ENCODE measurements at places on chromosomes 3 and 15.

DNA sequence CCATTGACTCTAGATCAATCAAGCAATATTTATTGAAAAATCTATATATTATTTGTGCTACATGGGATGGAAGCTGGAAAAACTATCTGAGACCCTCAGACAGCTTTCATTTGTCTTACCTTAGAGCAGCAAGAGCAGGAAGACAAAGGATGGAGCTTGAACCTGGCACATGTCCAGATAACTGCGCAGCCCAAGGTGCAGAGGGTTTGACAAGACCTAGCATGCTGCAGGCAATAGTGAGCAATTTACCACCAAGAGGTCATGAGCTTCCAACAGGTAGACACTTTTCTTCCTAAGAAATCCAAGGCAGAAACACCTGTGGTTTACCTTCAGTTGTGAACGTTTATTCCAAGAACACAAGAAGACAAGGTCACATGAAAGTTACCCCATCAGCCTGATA lies 214.7 kb upstream of the NECTIN3 start:
- DNase-seq, result no peak

DNA sequence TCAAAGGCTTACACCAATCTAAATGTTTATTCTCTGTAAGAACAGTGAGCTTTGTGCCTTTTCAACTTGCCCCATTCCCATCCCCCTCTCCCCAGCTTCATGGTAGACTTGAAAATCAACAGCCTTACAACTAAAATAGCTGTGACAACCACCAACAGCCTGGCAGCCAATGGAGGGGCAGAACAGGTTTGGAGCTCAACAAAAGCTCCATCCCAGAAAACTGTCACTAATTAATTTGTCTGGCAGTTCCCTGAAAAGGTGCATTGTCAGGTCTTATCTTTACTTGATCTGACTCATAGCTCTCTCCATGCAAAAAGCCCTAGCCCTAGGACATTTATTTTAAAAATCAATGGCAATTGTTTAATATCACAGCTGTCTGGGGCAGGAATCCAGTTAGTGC lies 22.6 kb downstream of the MTHFS start:
- DNase-seq, result no peak

DNA sequence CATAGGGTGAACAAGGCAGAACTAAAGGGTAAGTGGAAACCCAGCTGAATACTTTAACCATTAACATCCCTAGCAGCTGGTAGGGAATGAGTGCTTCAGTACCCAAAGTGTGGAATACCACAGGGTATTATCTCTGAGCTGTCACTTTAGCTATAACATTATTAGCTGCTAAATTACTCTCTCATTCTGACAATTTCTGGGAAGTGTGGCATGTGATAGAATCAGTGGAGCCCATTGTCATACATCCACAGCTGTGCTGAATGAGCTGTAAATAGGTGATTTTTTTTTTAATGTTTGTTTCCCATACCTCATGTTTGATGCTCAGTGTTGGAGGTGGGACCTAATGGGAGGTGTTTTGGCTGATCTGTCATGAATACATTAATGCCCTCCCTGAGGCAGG lies 894.3 kb downstream of the DIPK2A start:
- DNase-seq, result no peak

DNA sequence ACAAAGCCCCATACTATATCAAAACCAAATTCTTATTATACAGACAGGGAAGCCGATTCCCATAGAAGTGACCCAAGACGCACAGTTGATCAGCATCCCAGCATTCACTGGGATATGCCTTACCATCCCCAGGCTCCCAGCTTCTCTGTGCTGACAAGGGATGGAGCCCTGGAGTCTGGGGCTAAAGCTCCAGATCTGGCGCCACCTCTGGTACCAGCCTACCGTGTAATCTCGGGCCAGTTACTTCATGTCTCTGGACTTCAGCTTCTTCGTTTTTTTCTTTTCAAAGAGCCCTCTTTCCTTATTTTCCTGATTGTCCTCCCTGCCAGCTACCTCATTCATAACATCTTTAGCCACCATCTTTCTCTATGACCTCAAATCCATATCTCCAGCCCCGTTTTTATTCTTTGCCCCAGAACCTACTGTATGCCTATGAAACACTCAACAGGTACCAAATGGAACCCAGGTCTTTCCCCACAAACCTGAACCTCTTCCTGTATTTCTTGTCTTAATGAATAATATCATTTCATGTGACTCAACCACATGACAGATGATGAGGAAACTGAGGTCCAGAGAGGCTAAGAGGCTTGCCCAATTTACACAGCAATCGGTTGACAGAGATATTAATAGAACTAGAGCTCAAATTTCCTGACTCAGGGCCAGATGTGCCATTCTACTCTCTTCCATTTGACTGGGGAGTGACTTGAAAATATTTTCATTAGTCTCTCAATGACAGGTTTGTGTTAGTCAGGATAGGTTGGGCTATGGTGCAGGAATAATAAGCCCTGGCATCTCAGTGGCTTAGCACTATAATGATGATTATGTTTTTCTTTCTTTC lies 85.4 kb upstream of the TLE3 start:
- DNase-seq, result no peak

DNA sequence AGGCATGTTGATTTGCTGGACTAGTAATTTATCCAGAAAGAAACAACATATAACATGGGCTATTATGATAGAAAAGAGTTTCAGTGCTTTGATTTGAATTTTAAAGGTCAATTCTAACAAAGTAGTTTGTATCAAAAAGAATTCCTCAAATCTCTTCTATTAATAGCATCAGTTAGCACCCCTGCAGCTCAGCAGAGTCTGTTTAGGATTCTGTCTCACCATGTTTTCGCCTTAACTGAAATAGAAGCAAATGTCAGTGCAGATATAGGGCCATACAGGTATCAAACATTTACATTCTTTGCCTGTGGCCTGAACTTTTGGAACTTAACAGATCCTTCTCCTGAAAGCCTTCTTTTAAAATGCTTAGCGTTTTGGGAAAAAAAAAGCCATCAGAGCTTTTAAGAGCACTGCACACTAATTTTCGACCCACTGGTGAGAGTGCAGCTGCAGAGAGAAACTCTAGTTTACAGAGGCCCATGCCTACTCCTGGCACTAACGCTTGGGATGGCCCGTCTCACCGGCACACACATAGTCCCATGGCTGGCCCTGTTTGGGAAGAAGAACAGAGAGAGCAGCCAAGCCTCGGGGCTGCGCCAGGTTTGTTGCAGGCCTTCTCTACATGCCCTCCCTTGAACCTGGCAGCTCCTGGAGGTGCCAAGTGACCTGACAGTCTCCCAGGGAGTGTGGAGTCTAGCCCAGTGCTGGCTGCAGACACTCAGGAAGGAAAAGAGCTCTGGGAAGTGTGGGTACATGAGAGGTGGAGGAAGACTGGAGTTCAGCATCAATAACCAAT lies 9.9 kb upstream of the PAQR9 start:
- no peak for DNase-seq

- DNase-seq, result no peak
Measured at GRCh38 chr3:143171141-143171980, 51.8 kb downstream of the CHST2 start.

DNA sequence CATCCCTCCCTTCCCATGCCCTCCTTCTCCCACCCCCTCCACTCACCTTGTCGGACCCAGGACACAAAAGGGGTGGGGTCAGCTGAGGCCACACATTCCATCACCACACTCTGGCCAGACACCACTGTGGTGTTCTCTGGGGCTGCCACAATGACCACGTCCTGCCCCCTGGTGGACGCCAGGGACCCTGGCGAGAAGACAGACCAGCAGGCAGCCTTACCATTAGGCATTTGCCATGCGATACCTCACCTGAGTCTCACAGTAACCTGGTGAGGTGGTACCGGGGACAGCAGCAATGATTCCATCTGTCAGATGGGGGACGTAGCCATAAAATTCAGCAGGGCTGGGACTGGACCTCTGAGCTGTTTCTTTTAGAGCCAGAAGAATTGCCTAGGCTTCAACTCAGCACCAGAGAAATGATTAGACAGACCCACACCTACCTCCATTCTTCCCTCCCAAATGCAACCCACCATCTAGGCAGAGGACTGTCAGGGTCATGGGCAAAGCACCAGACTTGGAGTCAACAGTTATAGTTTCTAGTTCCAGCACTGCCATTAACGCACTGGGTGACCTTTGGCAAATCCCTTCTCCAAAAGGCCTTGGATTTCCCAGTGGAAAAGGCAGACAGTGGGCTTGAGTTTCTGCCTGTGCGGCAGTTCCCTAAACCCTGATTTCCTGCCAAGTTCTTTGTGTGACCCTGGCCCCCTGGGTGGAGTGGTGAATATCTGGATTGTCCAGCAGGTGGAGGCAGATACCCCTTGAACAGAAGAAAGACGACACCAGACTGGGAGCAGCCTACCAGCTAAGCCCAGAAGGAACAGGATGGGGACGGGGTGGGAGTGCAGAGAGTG lies 21.8 kb downstream of the IGDCC4 start:
- DNase-seq, result peak; percentile 69

GRCh38 chr3:118057086-118057485 lies 977.6 kb downstream of the IGSF11 start:
- DNase-seq, result no peak

DNA sequence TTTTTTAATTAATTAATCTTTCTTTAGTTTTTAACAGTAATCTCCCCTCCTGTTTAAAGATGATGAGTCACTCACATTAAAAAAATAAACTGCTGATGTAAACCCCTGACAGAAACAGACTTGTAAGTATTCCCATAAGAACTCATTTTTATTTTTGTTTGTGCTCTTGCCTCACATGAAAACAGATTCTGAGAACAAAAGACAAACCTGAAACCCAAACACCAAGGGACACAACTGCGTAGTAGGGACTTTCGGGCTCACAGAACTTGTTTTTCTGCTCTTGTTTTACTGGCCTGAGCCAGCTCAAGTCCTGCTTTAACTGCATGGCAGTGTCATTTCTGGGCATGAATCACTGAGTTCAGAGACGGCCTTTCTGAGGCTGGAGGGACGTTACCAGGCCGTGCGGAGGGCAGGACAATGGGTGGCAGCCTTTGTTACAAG lies 600.8 kb downstream of the FOXP1 start:
- DNase-seq, result no peak

DNA sequence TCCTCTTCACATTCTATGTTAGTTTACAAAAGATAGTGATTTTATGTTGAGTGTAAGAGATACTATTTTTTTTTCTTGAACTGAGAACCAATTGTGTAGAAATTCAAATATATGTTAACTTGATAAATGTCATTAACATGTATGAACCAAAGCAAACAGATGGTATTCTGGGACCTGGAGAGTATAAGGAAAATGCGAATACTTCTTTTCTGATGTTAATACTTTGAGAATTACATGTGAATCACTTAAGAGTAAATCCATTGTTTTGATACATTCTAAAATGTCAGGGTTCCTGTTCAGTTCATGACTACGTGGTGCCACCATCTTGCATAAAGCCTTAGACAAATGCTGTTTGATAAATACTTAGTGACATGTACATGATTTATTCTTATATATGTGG lies 541.3 kb downstream of the FGF12 start:
- no peak for DNase-seq

DNA sequence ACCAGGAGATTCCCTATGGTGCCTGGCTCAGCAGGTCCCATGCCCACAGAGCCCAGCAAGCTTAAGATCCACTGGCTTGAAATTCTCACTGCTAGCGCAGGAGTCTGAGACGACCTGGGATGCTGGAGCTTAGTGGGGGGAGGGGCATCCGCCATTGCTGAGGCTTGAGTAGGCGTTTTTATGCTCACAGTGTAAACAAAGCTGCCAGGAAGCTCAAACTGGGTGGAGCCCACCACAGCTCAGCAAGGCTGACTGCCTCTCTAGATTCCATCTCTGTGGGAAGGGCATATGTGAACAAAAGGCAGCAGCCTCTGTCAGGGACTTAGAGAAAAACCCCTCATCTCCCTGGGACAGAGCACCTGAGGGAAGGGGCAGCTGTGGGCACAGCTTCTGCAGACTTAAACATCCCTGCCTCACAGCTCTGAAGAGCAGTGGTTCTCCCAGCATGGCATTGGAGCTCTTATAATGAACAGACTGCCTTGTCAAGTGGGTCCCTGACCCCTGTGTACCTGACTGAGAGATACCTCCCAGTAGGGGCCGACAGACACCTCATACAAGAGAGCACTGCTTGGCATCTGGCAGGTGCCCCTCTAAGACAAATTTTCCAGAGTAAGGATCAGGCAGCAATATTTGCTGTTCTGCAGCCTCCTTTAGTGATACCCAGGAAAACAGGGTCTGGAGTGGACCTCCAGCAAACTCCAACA lies 231.5 kb upstream of the SETMAR start:
- no peak for DNase-seq

Measured in activated naive CD8-positive, alpha-beta T cell treated with anti-CD3 and anti-CD28 coated beads, Interleukin-2, amount 10 ng/mL, durations not matched to agents 7 days and 5 days (primary cell).